ENCODE measurements at places on chromosomes 16 and 17. TPM values are rescaled to one million over a fixed set of nuclear protein-coding genes. Genes with fewer than 3 reads are reported as not detected.

- DNase-seq: no peak
Observed at GRCh38 chr17:78673395-78673794, 96.2 kb upstream of the DNAH17 start.

GRCh38 chr16:87416826-87417527 lies 24.8 kb downstream of the MAP1LC3B start:
- no peak for DNase-seq

DNA sequence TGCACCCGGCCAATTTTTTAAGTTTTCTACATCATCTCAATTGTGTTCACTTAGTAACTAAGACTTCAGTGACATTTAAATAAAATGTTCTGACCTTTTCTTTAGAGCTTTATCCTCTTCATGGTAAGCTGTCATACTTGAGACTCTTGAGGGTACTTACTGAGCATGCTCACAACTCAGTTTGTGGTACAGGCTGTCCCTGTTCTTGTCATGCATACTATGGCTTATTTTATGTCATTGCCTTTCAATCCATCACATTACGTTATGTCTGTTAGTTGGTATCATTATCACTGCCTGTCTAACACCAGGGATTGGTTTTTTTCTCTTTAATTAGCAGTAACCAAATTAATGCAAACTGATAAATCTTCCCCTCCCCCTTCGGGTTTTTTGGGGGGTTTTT lies 41.9 kb upstream of the RHBDL3 start:
- no peak for DNase-seq

Gene CLEC10A
- polyA plus RNA-seq: not detected

Data from naive B cell (primary cell).